Osteocyte (in vitro differentiated cells): ENCODE measurements at places on chromosomes 6 and 20. TPM values are rescaled to one million over a fixed set of nuclear protein-coding genes. Genes with fewer than 3 reads are reported as not detected.

DNA sequence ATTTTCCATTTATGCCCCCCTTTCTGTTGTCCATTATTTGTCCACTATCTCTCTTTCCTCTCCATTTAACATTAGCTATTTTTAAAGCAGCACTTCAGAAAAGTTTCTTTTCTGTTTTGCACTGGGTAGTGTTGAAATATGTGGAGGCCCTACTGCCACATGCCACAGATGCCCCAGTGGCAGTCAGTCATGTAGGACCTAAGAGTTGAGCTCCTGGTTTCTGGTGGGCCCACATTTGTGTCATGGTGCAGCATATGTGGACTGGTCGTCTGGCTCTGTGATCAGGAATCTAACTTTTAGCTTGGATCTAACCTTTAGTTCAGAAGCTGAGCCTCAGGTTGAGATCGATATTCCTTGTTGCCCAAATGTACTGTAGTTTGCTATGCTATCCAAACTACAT, 54.8 kb downstream of the HFE start:
- no peak for DNase-seq

- DNase-seq: no peak
Measured at GRCh38 chr20:22353586-22353985, 230.8 kb downstream of the FOXA2 start.

PRRC2A gene
- total RNA-seq: 189 and 205 TPM in 2 replicates

- no peak for DNase-seq
Measured at GRCh38 chr6:168725802-168726201, 284.8 kb downstream of the SMOC2 start.

- no peak for DNase-seq
Measured at GRCh38 chr20:10594296-10594868, 79.4 kb downstream of the JAG1 start.

CD40 gene
- 1.6 and 2.2 TPM in 2 replicates for total RNA-seq

TREM2 gene
- not detected in 2 replicates for total RNA-seq

GRCh38 chr6:136750696-136751521, 41.4 kb downstream of the MAP3K5 start:
- DNase-seq: no peak

DNA sequence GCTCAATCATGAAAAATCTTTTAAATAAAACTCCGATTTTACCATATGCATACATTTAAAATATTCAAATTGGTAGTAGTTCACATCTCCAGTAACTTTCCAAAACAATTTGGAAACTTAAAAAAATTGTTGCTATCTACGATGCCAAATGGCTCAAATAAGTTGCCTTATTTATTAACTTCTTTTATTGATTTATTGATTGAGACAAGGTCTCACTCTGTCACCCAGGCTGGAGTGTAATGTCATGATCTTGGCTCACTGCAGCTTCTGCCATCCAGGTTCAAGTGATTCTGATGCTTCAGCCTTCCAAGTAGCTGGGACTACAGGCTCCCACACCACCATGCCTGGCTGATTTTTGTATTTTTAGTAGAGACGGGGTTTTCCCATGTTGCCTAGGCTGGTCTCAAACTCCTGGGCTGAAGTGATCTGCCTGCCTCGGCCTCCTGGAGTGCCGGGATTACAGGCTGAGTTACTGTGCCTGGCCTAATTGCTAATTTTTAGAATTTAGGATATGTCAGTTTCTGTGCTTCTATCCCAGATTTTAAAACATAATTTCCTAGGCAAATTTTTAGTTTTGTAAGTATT, 12.9 kb downstream of the NKX2-4 start:
- DNase-seq: no peak

GRCh38 chr20:11170565-11170964, 496.8 kb upstream of the JAG1 start:
- DNase-seq: no peak

DNA sequence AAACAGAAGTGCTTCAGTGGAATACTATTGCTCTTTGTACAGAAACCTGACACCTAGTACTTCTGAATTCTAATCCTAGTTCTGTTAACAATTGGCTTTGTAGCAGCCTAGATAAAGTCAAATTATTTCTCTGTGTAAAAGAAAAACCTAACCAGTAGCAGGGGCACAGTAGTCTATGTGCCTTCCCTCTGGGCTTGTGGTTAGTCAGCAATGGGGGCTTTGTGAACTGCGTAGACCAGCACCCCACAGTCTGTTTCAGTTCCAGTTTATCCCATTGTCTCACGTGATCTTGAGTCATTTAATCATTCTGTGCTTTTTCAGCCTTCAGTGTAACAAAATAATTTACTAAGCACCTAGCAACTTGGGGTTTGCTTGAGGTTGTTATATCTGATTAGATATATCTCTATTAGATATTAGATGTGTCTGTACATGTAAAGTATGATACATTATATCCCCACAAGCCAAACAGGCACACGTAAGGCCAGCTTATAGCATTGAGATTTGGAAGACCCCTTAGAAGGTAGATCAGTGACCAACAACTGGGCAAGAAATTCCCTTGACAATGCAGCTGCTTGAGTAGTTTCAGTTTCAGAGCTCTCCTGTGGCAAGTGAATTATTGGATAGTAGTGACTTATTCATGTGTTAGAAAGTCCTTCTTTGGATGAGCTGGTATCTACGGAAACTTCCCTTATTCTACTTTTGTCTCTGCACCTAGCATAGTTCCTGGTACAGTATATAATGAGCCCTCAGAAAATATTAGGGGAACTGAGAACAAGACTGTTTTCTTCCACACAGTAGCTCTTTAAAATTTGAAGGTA, 27.9 kb upstream of the CCR6 start:
- DNase-seq: no peak

TFAP2D gene
- total RNA-seq: not detected in 2 replicates

- no peak for DNase-seq
Measured at GRCh38 chr20:41191562-41192500, 54.5 kb downstream of the PLCG1 start.

- DNase-seq: no peak
Measured at GRCh38 chr20:15836634-15837033, 736.6 kb downstream of the KIF16B start.

- no peak for DNase-seq
Measured at GRCh38 chr6:14584450-14584849, 466.9 kb downstream of the CD83 start.

DNA sequence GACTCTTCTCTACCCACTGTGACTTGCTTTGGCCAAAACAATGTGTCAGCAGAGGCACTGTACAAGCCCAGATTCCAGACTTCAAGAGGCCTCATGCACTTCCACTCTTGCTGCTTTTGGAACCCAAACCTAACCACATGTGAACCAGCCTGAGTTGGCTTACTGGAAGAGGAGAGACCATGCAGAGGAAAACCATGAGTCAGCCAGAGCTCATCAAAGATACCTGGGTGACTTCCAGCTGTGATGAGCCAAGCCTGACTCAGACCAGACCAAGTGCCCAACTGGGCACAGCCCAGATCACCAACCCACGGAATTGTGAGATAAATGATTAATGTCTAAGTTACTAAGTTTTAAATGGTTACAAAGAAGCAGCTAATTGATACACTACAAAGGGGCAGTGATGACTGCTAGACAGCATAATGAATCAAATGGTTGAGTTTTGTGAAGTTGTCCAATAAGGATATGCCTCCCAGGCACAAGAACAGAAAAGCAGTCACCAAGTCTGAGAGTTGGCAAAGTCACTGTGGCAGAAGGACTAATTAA, 16.2 kb upstream of the BEND6 start:
- no peak for DNase-seq

ZSWIM3 gene
- 3.9 and 4.4 TPM in 2 replicates for total RNA-seq

- DNase-seq: no peak
Measured at GRCh38 chr6:94130478-94130877, 711.1 kb upstream of the EPHA7 start.

ZNFX1 gene
- 48.1 and 51.6 TPM in 2 replicates for total RNA-seq

SLC17A9 gene
- total RNA-seq: not detected in 2 replicates

- peak; percentile 92 for DNase-seq
Measured at GRCh38 chr6:43075670-43076463, at the start of gene PTK7. TSS of gene PTK7 (plus strand) at chr6:43076314. CDS start at chr6:43076489, 175 bp downstream.

- DNase-seq: no peak
Measured at GRCh38 chr6:168051648-168052047, 27.4 kb downstream of the FRMD1 start.

NHLRC1 gene
- 1.0 and 1.5 TPM in 2 replicates for total RNA-seq

DNA sequence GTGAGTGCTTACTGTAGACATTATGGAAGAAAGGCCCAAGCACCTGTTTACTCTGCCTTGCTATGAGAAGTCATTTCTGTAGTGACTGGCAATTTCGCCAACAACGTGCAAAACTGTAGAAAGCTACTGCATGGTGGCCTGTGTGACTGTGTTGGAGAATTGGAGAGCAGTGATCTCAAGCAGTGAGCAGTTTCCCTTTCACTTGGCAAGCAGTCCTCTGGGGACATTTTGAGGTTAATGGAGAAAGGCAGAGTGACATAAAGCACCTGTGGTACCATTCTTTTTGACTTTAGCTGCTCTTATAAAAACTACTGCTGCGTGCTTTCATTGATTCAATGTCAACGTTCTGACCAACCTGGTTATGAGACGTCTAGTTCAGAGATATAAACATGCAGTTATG, 382.6 kb upstream of the JAG1 start:
- no peak for DNase-seq

IP6K3 gene
- 3.0 and 4.0 TPM in 2 replicates for total RNA-seq

- DNase-seq: no peak
Measured at GRCh38 chr20:17854307-17854903, 114.2 kb downstream of the SNX5 start.

SMIM26 gene
- 55.7 and 56.1 TPM in 2 replicates for total RNA-seq

- DNase-seq: no peak
Measured at GRCh38 chr6:3259491-3259958, 778 bp downstream of the PSMG4 start.

- DNase-seq: no peak
Measured at GRCh38 chr6:159693894-159694545, 979 bp upstream of the SOD2 start.

ANKRD6 gene
- total RNA-seq: 5.5 and 7.1 TPM in 2 replicates

DNA sequence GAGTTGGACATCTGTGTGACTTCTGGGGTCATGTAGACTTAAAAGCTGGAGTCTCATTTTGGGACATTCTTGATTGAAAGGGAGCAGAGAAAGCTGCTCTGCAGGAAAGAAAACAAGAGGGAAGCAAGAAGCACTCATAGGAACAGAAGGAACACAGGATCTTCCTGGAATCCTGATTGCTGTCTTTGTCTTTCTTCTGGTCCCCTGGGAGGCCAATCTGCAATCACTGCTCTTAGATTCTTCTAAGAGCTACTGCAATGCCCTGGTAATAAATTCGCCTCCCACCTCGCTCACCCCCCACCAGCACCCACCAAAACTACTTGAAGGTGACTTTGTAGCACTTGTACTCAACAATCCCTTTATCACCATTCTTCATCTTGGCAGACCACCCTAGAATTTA, 51.8 kb downstream of the SLC35B3 start:
- DNase-seq: no peak

- DNase-seq: no peak
Measured at GRCh38 chr6:105179244-105180065, at the start of gene POPDC3. TSS of gene POPDC3 (minus strand) at chr6:105180014. CDS start at chr6:105161909, 18,105 bp downstream.

CLPSL1 gene
- total RNA-seq: not detected in 2 replicates

C6orf47 gene
- total RNA-seq: 21.5 and 23.0 TPM in 2 replicates

GRCh38 chr6:170048615-170049256, 242.1 kb downstream of the DLL1 start:
- peak; percentile 73 for DNase-seq

DNA sequence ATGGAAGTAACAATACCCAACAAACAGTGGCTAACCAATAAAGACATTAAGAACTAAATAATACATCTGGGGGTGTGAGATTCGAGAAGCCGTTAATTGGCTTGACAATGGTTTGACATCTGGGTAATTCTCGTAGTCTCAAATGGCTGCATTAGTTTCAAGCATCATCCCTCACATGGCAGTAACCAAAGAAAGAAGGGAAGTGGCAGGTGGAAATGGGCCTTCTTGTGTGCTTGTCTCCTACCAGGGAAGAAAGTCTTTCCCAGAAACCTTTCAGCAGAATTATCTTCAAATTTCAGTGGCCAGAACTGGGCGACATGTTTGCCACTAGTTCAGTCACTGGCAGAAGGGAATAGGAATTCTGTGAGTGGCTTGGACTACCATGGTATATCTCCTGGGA, 10.4 kb downstream of the STK4 start:
- DNase-seq: no peak

- no peak for DNase-seq
Measured at GRCh38 chr6:82646231-82646615, 282.6 kb downstream of the TPBG start.

DST gene
- total RNA-seq: 240 and 243 TPM in 2 replicates

DNA sequence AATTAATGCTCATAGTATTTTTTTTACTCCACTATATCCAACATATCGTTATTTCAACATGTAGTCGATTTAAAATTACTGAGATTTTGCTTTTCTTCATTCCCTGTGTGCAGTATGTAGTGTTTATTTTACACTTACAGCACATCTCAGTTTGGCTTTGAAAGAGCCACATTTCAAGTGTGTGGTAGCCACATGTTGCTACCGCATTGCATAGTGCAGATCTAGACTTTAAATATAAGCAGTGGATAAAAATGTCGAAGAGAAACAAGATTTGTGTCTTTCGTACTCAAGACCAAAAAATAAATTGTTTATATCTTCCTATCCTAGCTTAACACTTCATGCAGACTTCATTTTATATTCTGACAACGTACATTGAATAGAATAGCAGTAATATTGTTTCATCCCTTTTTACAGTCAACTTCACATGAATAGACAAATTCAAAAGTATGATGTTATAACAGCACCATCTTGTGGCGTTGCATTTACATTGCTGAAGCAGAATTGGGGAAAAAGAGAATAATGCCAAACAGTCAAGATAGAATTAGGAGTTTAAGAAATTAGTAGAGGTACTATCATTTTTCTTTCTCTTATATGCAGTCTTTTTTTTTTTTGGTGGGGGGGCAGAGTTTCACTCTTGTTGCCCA, 29.9 kb downstream of the FBXO5 start:
- no peak for DNase-seq
